Mesothelial cell of epicardium (in vitro differentiated cells): ENCODE measurements at places on chromosomes 5 and 9. TPM values are rescaled to one million over a fixed set of nuclear protein-coding genes. Genes with fewer than 3 reads are reported as not detected.

GRCh38 chr5:153491038-153491744, 721 bp downstream of the GRIA1 start:
- no peak for DNase-seq

GRCh38 chr5:156892223-156892622, 42.1 kb downstream of the PPP1R2B start:
- DNase-seq, result no peak

DNA sequence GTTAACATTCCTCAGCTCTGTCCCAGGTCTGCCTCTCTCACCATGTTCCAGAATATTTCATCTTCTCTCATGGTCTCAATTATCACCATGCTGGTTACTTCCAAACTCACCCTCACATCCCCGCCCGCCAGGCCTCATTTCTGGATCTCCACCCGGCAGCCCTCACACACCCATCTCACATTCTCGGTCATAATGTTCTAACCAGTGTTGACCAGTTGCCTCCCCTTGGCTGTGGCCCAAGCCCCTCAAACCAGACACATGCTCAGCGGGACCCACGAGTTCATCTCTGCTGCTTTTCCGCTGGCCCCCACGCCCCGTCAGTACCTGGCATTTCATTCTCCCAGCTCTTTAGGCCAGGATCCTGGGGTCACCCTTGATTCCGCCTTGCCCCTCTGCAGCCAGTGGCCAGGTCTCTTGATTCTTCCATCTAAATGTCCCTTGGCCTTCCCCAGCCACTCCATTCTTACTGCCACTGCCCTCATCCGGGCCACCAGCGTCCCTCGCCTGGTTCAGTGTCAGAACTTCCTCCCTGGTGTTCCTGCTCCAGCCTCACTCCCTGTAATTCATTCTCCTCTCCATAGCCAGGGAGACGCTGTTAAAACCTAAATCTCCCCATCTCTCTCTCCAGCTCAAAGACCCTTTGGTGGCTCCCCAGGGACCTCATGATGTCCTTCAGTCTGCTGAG, 141.7 kb downstream of the MVB12B start:
- DNase-seq, result no peak

GRCh38 chr5:111461255-111461671, 51.1 kb downstream of the STARD4 start:
- no peak for DNase-seq

DNA sequence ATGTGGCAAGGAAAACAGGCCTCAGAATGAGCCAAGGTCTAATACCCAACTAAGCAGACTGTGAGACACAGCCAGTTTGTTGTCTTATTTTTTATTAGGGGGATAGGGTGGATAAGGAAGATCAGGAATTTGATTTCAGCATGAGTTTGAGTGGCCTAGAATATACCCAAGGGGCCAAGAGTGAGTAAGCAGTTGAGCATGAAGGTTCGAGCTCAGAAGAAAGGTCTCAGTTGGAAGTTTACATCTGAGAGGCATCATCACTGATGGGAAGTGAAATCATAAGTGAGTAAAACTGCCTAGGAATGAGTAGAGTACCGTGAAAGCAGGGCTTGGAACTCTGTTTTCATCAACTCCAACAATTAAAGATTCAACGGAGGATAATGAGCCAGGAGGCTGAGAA, 12.6 kb downstream of the PSMD5 start:
- DNase-seq, result no peak

GRCh38 chr9:36187414-36187813, 3.3 kb upstream of the CLTA start:
- no peak for DNase-seq

Gene KCNV2
- not detected in 3 replicates for total RNA-seq

Gene SPINK13
- not detected in 3 replicates for total RNA-seq
